ENCODE measurements at places on chromosomes 11 and 22. TPM values are rescaled to one million over a fixed set of nuclear protein-coding genes. Genes with fewer than 3 reads are reported as not detected.

DNA sequence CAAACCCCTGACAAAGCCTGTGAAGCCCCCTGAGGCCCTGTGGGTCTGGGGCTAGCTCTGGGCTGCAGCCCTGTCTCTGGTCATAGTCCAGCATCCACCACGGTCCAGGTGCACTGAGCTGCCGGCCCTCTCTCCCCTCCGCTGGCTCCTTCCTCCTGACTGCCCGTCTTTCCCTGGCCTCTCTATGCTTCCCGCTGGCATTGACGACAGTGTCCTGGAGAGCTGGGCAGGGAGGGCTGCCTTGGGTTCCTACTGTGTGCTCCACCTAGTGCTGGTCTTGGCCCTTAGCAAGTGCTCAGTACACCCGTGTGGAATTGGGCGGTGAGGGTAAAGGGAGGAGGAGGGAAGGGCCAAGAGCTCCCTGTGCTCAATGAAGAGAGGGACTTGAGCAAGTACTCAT, 868 bp upstream of the MYEOV start:
- DNase-seq = peak; percentile 71

DNA sequence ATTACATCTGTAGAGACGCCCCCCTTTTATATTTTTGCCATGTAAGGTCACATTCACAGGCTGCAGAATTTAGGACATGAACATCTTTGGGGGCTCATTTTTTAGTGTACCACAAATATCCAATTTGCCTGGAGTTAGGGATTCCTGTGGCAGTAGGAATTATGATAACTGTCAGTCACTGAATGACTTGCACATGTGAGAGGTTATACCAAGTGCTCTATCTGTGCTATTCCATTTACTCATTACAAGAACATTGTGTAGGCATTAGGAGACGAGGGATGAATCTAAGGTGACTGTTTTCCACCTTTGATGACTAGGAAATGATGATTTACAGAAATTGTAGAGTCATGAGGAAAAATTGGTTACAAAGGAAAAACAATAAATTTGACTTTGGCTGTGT, 79.3 kb downstream of the LIF start:
- DNase-seq = no peak

- DNase-seq = peak; percentile 94
Measured at GRCh38 chr22:36470162-36470993, 11.1 kb downstream of the TXN2 start.

Gene SLC25A18
- total RNA-seq = not detected

Gene ART1
- total RNA-seq = not detected

Gene NPAS4
- total RNA-seq = 0.36 TPM

Gene ACO2
- total RNA-seq = 60.4 TPM

Data from osteoblast (primary cell).